ENCODE measurements at places on chromosomes 1 and 21. TPM values are rescaled to one million over a fixed set of nuclear protein-coding genes. Genes with fewer than 3 reads are reported as not detected.

GRCh38 chr1:13731897-13732296 lies 31.9 kb downstream of the PRDM2 start:
- DNase-seq: no peak

DNA sequence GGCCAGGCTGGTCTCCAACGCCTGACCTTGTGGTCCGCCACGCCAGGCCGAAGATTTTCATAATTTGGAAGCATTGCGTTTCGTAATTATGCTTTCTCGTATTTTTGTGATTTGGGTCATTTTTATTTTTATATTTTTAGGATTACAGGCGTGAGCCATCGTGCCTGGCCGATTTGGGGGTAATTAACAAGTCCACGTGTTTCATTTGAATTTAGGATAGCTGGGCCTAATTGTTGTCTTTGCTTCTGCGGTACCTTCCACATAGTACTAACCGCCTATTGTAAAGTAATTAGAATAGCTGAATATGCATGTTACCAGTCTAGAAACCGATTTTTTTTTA lies 1.0 kb downstream of the RCC1 start:
- DNase-seq: no peak

- no peak for DNase-seq
Observed at GRCh38 chr1:205075642-205076155, 8.6 kb downstream of the TMEM81 start.

GRCh38 chr1:46747683-46748288 lies 28.9 kb upstream of the EFCAB14 start:
- no peak for DNase-seq

DNA sequence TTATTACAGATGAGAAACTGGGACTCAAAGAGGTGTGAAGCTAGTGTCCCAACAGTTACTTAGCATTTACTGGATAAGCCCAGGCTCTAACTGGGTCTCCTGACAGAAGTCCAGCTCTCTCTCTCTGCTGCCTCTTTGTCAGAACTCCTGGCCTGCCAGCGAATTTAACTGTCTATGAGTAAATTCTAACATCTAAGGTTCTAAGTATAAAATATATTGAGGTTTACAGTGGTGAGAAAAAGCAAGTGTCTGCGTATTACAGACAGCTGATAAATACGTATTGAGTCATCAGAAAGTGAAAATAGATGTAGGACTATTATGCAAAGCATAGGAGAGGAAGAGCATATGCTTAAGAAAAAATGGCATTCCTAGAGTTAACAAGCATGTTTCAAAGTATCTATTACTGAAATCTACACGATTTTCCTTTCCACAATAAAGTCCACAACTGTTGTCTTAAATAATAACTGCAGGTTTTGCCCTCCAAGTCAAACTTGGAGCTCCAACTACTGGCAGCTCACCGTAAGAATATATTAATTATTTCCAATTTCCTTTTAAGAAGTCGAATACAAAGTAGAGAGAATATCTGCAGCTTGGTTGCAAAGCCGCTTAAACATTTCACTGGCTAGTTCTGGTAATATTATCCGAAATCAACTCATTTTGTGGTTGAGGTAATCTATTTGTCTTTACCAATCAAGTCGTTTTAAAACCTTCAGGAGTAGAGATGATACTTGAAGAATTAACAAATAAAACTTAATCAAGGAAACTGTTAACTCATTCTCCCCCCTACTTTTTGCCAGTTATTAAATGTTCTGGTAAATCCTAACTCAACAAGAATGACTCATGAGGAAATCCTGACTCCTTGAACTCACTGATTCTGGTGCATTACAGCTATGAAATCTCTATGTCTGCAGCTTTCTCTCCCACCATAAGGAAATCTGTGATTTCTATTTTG lies 1.4 kb upstream of the RGS2 start:
- DNase-seq: no peak

- no peak for DNase-seq
Observed at GRCh38 chr1:167562702-167563101, 9.1 kb upstream of the CREG1 start.

DNA sequence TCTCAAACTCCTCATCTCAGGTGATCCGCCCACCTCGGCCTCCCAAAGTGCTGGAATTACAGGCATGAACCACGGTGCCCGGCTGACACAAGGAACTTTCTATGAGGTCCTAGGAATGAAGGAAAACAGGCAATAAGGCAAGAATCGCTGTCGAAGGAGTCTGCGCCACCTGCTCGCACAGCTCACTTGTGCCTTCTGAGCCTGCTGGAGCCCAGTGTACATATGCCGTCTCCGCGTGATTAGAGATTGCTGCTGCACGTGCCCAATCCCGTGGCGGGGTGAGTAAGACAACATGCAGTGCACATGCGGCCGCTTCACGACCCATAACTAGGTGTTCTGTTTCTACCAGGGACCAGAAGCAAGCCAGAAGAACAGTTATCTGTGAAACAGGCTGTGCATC lies 24.3 kb downstream of the H3-3A start:
- DNase-seq: no peak

- no peak for DNase-seq
Observed at GRCh38 chr1:29806646-29807319, 570.5 kb downstream of the PTPRU start.

- DNase-seq: no peak
Observed at GRCh38 chr1:85607921-85608265, 27.3 kb downstream of the CCN1 start.

GRCh38 chr1:174013864-174014418 lies 8.2 kb downstream of the RC3H1 start:
- no peak for DNase-seq

DNA sequence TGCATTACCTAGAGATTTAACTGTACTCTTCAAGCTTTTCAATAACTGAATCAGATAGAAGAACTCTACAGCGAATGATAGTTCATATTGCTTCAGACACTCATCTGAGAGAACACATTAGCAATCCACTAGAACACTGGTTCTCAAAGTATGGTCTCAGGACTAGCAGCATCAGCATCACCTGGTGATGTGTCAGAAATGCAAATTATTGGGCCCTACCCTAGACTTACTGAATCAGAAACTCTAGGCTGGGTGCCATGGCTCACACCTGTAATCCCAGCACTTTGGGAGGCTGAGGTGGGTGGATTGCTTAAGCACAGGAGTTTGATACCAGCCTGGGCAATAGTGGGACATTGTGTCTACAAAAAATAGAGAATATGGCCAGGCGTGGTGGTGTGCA lies 24.9 kb upstream of the GLIS1 start:
- DNase-seq: no peak

DNA sequence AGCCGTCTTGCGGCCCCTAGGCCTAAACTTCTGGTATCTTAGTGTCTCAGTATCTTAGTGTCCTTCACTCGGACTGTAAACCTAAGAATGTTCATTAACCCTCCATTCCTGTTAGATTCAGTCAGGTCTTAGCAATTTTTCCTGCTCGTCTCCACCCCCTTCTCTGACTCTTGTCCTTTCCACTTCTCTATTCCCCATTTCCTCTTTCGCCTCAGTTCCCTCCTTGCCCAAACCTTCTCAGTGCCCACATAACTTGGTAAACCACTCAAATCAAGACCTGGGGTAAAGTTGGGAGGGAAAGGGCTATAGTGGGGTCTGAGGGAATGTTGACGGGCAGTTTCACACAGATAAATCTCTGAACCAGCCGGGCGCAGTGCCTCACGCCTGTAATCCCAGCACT lies 726 bp upstream of the FCER1G start:
- DNase-seq: no peak

DNA sequence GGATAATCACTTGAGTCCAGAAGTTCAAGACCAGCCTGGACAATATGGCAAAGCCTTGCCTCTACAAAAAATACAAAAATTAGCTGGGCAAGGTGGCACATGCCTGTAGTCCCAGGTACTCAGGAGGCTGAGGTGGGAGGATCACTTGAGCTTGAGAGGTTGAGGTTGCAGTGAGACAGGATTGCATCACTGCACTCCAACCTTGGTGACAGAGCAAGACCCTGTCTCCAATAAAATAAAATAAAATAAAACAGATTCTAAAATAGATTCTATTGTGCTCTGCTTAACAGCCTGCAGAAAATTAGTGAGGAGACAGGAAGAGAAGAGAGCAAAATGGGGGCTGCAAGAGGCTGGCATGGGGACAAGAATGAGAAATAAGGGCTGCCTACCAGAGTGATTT lies 7.5 kb upstream of the SDE2 start:
- DNase-seq: no peak

DNA sequence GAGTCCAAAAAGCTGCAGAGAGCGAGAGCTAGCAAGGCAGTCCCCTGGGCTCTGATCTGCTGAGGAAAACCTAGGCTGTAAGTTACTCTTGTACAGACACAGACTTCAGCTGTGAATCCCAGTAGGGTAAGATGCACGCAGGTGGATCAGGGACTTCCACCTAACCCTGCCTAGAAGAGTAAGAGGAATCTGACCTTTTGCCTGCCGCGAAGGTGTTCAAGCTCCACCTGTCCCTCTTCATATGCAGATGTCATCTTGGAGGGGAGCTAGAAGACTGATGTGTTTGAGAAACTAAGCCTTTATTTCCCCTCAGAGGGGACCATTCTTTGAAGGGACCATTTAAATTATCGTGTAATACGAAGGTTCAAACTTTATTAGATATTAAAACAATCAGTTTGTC lies 108.6 kb upstream of the USP24 start:
- DNase-seq: no peak

DNA sequence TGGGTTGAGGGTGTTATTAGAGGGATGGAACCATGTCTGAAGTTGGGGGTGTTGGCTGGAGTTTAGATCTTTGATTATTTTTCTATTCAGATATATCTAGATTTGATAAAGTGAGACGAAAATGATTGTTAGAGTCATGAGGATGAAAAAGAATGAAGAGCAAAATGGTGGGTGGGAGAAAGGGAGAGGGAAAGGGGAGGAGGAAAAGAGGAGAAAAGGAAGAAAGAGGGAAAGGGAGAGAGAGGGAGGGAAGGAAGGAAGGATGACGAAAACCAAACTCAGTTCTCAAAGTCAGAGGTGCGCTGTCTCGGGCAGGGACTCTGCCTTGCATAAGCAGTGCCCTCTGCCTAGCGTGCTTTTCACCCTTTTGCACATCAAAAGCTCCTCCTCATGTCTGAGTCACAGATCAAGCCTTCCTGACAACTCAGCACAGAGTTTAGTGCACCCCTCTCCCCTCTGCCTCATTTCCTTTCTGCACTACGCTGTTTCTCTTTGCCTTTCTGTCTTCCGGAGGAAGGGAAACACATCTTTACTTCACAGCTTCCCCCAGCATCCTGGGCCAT lies 225.8 kb upstream of the PROX1 start:
- no peak for DNase-seq

DNA sequence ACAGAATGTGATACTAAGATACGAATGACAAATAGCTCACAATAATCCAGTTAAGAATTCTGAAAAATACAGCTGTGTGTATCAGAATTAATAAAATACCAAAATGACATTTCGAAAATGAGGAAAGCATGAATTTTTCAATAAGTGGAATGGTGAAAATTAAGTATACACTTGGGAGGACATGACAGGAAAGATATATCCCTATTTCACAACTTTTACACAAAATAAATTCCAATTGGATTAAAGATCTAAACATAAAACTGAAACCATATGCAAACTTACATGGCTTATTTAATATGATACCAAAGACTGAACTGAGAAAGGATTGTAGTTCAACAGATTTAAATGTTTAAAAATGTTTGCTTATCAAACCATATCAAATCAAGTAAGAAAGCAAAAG lies 510.4 kb upstream of the ADAMTS5 start:
- no peak for DNase-seq

The SAMD13 gene
- 1.3 TPM for total RNA-seq

The ADAMTS1 gene
- total RNA-seq: 13.1 TPM

The ZNF695 gene
- 0.76 TPM for total RNA-seq

The LCE2C gene
- total RNA-seq: not detected

The ACTL8 gene
- 0.50 TPM for total RNA-seq

The RASSF5 gene
- total RNA-seq: 85.3 TPM

All from esophagus squamous epithelium (tissue), 5 donors.